ENCODE measurements at places on chromosomes 1 and 21.

DNA sequence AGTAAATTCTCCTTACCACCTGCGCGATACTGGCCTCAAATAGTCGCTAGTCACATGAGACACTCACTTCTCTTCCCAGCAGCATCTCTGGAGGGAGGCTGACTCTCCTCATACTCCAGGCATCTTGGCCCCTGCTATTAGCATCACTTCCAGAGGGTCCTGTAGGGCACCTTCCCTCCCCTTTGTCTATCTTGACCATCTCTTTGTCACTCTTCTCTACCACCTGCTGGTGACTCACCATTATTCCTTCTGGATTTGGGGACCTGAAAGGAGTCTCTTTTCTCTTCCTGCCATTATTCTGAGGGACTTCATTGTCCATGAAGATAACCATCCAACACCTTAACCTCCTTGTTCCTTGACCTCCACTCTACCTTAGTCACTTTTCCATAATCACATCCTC, 31.7 kb upstream of the GPR37L1 start:
- DNase-seq, result no peak

DNA sequence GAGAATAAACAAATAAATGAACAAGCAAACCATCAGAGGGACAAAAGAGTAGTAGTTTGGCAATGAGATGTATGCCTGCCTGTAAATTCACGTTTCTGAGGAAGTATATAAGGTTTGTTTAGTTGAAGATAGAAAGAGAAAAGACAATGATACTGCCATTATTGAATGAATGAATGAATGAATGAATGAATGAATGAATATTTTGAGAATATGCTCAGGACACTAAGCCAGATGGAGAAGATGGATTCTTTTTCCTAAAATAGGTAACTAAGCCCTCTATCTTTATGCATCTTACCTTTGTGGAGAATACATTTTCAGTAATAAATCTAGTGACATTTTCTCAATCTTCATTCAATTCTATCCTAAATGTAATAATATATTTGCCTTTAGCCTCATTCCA, 49.4 kb downstream of the SLC35A3 start:
- DNase-seq, result no peak

GRCh38 chr1:63322944-63323864, 837 bp downstream of the FOXD3 start:
- DNase-seq, result no peak

GRCh38 chr1:221074332-221074731, 195.1 kb downstream of the HLX start:
- no peak for DNase-seq

DNA sequence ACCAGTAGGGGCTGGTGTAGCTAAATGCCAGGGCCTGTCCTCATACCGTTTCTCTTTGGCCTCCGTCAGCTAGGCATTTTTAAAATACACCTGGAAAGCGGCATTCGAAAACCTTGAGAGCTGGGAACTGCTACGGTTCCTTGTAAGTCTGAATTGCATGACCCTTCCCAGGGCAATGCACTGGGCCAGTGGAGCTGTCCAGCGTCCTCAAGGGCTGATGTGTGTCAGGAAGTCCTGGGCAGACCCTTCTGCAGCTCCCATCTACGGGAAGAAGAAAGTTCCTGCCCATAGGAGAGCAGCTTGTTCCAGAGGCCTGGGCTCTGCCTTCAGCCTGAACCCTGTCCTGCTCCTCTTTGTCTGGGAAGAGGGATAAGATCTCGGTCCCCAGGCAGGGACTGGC, 34.1 kb downstream of the UBASH3A start:
- no peak for DNase-seq

DNA sequence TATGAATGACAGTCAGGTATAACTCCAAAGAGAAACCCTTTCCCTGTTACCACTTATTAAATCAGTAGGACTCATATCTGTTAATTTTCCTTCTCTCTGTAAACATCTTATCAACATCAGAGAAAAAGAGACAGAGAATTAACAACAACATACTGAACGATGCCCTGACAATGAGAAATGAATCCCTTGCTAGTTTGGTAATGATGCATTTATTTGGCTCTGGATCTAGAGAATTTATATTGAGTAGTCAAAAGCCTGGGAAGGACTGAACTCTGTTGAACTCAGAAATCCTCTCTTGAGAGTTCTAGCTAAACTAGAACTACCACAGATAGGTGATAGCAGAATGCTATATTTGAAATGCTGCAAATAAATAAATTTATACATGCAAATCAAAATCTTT, 325.6 kb downstream of the DISC1 start:
- DNase-seq, result no peak

GRCh38 chr1:50422946-50423669, at the start of gene DMRTA2:
Gene DMRTA2, minus strand, starts transcription at chr1:50423443. Its CDS starts 1,907 bp downstream, at chr1:50421536.
- DNase-seq, result no peak

DNA sequence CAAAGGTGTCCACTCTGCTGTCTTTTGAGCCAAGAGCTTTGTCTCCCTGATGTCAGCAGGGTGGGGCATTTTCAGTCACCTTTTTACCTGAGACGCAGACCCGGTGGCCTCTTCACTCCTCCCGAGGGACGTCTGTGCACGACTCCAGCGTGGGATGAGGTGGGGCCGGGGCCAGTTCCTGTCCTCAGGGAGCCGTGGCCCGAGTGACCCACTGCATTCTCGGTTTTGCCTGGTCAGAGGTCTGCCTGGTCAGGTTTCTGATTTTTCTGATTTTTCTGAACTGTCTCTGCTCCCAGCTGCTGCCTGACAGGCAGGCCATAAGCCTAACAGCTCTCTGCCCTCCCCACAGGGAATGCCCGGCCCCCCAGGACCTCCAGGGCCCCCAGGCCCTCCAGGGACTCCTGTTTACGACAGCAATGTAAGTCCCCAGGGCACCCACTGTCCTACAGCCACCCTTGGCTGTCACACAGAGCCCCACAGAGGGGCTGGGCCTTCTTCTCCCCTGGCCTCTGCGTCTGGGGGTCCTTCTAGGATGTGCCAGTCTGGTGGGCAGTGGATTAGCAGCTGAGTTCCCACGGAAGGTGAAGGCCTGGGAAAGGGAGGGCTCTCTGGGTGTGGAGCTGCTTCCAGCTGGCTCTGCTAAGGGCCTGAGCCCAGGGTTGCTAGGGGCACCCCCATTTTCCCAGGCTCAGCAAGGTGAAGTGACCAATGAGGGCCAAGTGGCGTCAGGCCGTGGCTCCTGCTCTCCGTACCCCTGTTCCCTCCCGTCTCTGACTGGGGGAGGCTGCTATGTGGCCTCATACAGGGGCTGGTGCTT, 45.9 kb downstream of the SLC19A1 start:
- no peak for DNase-seq

GRCh38 chr21:46181953-46182547, 2.2 kb downstream of the SPATC1L start:
- DNase-seq, result no peak

DNA sequence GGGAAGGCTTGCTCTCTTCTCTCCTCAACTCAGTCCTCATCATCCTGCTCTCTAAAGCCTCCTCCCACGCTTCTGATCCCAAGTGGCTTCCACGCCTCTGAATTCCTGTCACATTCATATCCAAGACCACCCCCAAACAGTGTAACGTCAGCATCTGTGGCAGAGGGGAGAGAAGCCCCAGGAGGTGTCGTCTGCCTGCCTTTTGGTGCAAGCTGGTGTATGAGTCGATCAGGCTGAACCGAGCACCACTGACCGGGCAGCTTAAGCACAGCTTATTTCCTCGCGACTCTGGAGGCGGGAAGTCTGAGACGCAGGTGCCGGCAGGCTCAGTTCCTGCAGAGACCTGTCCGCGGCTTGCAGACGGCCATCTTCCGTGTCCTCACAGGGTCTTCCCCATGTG, 123.8 kb upstream of the RAB4A start:
- DNase-seq, result no peak

DNA sequence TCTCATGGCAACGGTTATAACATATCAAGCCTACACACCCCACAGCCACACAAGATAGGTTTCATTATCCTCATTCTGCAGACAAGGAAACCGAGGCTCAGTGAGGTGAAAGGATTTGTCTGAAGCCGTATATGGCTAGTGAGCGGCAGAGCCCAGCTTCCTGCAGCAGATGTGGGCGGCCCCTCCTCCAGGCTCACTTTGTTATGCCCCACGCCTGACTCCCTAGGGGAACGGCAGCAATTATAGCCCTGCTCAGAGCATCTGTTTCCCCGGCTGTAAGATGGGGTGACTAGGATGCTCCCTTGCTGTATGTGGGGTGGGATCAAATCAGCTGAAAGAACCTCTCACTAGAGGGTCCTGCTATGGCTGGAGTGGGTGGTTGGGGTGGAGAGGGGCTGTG, 22.1 kb downstream of the GRHL3 start:
- DNase-seq, result no peak

Data from cerebellar cortex (tissue), 1 donor.